SIG-M5 (cell line): ENCODE measurements at places on chromosomes 3 and 15.

- no peak for DNase-seq
Observed at GRCh38 chr3:179613807-179614206, 9.2 kb downstream of the NDUFB5 start.

- no peak for DNase-seq
Observed at GRCh38 chr3:13214847-13215472, 141.7 kb upstream of the IQSEC1 start.

DNA sequence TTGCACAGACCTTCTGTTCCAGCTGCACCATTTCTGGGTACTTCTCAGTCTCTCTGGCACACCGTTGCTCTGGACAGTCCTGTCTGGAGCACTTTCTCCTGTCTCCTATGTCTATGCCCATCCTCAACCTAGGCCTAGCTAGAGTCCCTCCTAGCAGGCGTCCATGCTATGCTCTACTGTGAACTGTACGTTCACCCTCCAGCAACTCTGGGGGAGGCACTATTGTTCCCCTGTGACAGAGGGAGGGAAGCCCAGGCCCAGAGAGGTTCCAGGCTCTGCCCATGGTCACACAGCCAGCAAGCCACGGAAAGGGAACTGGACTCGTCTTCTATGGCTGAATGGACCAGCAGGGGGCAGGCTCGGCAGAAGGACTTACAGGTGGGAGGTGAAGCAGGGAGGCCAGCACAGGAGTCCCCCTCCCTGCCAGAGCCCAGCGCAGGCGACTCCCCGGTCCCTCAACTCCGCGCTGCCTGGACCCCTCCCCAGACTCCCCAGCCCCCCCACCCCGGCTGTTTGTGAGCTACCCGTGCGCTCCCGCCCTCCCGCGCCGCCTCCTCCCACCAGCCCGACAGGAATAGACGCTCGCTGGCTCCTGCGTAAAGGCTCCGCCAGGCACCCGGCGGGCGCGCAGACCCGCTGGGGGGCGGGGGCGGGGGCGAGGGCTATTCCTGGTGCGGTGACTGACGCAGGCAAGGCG lies 1.7 kb upstream of the LINGO1 start:
- DNase-seq = no peak

DNA sequence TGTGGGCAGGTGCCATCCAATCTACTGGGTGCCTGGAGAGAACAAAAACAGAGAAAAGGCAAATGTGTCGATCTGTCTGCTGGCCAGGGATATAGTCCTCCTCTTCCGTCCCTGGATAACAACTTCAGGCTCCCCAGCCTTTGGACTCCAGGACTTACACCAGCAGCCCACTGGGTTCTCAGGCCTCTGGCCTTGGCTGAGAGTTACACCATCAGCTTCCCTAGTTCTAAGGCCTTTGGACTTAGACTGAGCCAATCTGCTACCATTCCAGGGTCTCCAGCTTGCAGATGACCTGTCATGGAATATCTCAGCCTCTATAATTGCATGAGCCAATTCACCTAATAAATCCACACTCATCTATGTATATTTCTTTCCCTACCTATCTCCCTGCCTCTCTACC lies 460.9 kb upstream of the ADAMTS9 start:
- no peak for DNase-seq

GRCh38 chr3:171307046-171307585 lies 153.1 kb downstream of the TNIK start:
- no peak for DNase-seq

DNA sequence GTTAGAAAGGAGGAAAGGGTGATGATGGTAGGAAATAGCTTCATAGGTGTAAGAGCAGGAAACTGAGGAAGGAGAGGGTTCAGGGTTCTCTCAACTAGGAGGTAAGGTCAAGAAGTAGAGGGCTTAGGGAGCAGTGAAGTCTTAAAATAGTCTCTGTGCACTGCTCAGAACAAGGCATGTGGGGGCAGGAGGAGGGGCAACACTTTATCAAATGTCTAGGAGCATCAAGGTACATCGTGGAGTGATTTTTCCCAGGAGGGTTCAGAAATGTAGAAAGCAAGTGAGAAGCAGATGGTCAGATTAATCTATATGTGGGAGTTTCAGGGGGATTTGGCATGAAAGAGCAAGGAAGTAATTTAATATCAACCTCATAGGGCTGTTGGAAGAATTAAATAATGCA lies 58.8 kb downstream of the TNIK start:
- DNase-seq = no peak
